Omental fat pad (tissue), 4 donors: ENCODE measurements at places on chromosomes 11 and 22.

- no peak for DNase-seq
Measured at GRCh38 chr11:16799890-16800289, 61.4 kb downstream of the C11orf58 start.

DNA sequence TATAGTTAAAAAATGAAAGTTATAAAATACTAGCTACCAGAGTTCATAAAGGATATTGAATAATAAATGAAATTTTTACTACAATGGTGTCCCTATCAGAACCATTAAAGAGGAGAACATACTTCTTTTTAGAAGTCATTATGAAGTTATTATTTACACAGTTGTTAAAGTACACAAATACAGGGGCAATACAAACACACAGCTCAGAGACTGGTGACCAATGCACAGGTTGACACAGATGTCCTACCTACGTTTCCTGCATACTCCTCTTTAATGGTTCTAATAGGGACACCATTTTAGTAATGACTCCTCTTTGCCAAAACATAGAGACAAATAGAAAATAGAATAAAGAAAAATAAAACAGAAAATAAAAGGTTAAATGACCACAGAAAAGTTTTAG, 10.1 kb downstream of the NLRP10 start:
- DNase-seq = no peak

DNA sequence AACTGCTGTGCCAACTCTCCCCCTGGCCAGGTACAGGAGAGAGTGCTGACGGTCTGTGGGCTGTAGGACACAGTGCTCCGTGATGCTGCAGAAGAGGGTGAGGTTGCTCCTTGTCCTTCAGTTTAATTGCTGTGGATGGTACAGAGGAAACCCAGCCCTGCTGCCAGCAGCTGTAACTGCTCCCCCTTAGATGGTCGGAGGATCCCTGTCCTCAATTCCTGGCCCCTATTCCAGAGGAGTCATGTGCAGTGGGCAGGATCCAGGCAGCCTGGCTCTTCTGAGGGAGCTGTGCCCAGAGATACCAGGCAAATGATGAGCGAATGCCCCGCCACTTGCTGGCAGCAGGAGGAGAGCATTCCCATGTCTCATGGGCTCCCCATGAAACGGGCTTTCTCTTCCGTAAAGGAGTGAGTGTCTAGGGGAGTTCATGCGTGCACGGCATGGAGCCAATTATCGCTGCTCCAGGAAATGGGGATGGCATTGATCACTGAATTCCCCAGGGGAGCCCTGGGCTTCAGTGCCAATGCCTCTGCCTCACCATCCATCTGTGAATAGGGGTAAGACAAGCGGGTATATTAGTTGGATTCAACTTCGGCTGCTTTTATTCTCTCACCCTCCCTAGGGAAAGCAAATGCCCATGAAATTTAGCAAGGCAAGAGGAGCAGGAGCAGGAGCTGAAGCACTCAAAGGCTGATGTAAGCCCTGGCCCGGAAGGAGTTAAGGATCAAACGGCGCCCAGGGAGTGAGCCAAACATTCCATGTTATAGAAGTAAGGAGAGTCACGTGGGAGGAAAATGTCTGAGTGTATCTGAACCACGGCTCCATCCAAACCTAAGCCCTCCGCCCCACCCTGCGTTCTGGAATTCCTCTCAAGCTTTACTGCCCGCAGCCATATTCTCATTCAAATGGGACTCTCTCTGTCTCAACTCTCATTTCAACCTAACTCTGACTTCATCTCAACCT, 51.0 kb upstream of the CSNK2A3 start:
- DNase-seq = no peak

DNA sequence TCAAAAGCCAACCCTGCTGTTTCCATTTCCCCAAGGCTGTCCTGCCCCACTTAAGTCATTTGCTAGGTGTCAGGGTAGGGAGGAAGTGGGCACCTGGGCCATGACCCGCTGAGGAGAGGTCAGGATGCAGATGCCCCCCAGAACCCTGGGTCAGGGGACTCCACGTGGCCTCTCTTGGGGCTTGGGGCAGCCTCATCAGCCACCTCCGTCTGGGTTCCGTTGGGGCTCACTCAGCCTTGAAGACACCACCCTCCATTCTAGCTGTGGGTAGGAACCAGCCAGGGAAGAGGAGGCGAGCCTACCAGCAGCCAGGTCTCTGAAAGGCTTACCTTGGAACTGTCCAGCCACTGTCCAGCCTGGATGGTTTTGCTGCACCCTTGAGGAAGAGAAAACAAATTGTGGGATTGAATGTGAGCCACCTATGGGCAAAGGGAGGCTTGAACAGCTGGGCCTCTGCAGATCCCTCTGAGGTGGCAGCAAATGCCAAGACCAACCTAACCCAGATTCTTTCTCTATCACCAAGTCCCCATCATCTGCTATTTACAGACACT, 2.5 kb downstream of the APOL4 start:
- DNase-seq = no peak

GRCh38 chr11:8811571-8811970, 99.4 kb upstream of the AKIP1 start:
- DNase-seq = no peak

GRCh38 chr22:17774206-17774925, at the start of gene BID:
Gene BID, minus strand, starts transcription at chr22:17774469. Its CDS starts 24,353 bp downstream, at chr22:17750116.
- no peak for DNase-seq

- no peak for DNase-seq
Measured at GRCh38 chr22:27149921-27150543, 492.6 kb downstream of the MIAT start.

DNA sequence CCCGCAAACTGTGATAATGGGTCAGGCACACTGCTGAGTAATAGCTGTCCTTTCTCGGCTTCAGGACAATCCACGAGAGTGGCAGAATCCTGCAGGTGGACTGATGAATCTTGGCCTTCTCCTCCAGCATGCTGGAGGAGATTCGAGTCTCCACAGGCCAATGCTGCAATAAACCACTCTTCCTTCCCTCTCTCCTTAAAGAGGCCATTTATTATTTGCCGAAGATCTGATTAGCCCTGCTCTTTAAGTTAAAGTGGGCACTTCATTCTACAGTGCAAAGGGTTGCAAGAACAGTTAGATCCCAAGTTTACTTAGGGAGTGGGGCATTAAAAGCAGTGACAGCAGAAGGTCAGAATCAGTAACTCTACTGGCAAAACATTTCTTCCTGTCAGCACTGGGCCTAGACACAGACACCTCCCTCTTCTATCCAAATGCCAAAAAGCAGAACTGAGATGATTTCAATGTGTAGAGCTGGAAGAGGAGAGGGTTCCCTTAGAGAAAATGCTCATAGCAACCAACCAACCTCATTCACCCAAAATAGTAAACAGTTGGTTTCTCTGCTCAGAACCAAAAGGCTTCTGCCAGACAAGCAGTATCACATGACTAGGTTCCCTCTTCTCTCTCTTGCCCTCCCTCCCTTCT, 121.7 kb downstream of the SGSM3 start:
- no peak for DNase-seq

DNA sequence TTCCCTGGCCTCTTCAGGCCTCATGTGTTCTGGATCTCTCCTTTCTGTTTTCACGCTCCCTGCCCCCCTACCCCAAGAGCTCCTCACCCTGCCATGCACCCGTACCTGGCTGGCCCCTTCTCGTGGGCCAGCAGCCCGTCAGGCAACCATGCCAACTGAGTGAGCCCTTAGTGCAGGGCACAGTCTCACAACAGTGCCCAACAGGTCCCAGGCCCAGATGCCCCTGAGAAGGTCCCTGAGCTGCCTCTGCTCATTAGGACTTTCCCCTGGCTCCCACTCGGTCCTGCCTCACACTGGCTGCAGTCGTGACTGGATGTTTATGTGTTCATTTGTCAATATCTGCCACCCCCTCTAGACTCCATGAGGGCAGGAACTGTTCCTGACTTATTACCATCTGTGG, 44.8 kb upstream of the IGSF9B start:
- no peak for DNase-seq

GRCh38 chr11:17389211-17389956, 925 bp upstream of the KCNJ11 start:
- peak; percentile 59 for DNase-seq

DNA sequence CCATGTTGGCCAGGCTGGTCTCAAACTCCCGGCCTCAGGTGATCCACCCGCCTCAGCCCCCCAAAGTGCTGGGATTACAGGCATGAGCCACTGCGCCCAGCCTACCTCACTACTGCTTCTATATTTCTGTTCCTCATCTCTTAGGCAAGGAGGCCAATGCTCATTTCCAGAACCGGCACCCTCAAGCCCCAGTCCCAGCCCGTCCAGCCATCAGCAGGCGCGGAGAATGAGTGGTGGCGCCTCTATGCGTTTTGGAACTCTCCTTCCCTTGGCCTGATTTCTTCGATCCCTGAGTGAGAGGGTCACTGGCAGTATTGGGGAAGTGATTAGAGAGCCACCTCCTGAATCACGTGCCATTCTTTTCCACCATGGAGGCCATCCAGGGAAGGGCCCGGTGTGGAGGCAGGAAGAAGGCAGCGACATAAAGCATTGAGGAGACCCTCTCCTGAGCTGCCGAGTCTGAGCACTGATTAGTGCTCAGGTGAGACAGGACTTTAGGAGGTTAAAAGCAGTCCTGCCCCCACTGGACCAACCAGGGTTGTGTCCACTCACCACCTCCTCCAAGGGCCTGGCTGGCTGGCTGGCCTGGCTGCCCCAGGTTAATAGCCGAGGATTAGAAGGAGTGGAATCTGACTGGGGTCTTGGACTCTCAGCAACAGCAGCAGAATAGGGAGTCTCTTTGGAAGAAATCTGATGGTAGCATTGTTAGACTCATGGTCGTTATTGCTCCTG, 8.7 kb downstream of the GRIK4 start:
- DNase-seq = no peak

DNA sequence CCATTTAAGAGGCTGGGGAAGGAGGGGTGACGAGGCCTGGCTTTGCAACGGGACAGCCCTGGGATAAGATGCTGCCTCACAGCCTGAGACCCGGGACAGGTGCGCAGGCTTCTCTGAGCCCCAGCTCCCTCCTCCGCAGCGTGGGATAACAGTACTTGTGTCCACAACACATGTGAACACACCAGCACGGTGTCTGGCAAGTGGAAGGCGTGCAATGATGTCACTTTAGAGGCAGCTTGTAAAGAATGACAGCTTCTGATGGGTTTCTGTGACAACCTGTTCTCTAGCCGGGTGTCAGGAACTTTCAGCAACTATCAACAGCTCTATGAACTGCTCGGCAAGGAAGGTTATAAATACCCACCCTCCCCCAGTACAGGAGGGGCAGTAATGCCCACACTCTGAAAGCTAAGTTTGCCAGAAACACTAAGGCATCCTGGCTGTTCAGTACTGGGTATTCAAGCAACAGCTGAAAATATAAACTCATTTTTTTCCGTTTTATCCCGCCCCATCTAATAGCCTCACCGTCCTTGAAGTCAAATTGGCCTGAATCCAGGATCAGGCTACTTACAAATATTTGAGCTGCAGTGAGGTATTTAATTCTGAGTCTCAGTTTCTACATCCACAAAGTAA, 59.7 kb downstream of the MYH9 start:
- DNase-seq = no peak

DNA sequence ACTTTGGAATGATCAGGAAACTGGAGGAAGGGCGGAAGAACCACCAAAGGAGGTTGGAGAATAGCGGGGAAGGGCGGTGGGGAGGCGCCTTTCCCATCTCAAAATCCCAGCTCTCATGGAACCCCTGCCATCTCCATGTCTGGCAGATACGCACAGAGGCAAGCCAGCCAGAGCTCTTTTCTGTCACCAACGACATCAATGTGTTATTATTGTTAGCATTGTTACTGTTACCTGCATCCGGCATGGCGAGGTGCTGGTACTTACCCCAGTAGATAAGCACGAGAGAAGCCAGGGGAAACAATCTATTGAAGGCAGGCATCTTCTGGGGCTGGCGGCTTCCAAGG, 969 bp downstream of the SCN3B start:
- DNase-seq = no peak

DNA sequence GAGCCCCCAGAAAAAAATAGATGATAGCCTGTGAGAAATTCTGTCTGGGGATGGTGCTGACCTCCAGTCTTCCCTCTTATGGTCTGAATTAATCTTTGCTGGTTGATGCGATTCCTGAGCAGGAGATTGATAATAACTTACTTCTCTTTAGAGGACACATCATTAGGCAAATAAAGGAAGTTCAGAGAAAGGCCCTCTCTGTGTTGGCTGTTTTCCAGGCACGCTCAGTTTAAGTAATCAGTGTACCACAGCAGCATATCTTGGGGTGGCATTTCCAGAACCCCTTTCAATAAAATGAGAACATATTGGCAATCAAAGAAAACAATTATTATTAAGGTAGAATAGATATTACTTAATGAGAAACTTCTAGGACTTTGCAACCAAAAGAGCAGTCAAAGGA, 1129.3 kb upstream of the RAG2 start:
- no peak for DNase-seq

DNA sequence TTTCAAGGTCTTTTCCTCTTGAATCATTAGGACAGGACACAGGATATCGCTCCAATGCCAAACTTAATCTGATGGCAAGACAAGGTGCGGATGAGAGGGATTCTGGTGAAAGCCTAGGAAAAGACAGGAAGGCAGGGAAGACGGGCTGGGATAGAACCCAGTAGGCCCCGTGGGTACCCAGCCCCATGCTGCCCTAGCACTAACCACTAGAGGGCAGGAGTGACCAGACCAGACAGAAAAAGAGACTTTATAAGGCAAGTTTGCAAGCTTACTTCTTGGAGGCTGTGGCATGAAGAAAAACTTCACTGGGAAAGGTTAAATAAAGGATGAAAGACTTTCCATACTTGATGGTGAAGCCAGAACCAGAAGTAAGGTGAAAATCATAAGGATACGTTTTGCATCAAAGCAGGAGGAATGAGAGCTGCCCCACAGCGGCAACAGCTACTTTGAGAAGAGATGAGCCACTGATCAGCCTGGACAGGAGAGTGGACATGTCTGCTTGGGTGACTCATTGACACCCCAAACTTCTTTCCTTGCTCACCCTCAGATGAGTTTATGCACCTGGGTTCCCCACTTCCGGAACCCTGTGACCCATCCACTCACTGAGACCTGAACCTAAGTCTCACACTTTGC, 39.8 kb downstream of the SYN3 start:
- DNase-seq = peak; percentile 60

DNA sequence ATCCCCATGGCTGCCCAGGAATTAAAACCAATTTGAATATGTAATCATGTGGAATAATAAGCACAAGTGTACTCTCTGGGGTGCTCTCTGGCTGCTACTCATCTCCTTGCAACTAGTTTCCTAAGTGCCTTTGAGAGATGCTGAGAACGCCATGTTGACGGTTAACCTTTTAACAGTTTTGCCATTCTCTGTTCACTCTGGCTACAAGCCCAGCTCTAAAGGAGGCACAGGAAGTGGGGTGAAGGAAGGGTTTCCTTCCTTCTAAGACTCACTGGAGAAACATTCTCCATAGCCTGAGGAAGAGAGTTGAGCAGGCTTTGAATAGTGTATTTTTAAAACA, 122.0 kb upstream of the ZC3H12C start:
- DNase-seq = no peak

DNA sequence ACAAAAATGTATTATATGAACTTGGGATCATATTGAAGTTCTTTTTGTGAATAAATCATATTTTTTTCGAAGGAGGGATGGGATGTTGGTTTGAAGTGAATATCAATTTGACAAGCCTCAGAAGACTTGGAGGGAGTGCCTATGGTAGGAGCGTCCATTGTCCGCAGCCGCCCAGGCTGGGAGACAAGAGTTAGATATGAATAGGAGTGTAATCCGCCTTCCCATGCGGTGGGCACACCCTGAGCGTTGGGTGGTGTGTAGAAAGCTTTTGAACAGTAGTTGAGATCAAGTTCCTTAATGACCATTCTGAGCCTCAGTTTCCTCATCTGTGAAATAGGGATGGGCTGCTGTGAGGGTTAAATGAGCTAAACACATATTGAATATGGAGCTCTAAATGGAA, 7.0 kb downstream of the CD82 start:
- no peak for DNase-seq

- DNase-seq = no peak
Measured at GRCh38 chr11:59954219-59954847, 9.5 kb upstream of the OOSP4A start.

GRCh38 chr11:12200279-12200990, 90.0 kb downstream of the MICAL2 start:
- no peak for DNase-seq
